Karpas-422 (cell line): ENCODE measurements at places on chromosomes 5 and 9.
A peak's percentile ranks its signal among the peaks of the same experiment; 100 is the strongest.

GRCh38 chr9:131092030-131092429 lies 4.3 kb upstream of the AIF1L start:
- DNase-seq, result no peak

GRCh38 chr5:41404757-41405156 lies 105.6 kb downstream of the PLCXD3 start:
- no peak for DNase-seq

DNA sequence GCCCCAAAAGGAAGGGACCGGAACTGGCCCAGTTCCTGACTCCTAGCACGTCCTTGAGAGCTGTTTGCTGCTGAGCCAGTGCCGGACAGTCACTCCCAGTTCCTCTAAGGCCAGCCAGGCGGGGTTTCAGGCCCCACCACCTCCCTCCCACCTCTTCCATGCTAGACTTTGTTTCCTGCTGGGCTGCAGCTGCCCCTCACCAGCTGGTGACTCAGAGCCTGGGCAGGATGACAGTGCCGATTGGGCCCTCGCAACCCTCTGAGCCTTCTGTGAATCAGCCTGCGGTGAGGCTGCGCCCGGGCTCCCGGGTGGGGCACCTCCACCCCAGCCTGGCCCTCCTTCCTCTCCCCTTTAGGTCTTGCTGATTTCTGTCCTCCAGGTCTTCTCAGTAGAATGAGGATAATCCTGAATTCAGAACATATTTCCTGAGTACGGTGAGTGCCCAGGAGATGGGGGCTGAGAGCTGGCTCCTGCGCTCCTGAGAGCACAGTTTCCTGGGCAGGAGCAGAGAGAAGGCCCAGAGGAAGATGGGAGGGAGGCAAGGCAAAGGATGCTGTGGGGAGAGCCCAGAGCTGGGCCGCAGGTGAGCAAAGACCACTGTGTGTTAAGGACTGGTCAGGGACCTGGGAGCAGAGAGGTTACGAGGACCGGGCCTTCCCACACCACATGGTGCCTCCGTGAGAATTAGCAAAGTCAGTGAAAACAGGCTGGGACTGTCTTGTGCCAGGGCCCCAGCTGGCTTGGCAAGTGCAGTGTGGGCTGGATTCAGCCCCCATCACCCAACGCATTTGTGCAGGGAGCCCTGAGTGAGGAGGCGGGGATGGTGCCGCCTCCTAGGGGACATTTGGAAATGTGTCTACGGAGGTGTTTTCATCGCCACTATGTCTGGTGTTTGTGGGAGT lies 32.9 kb upstream of the STXBP1 start:
- DNase-seq, result no peak

DNA sequence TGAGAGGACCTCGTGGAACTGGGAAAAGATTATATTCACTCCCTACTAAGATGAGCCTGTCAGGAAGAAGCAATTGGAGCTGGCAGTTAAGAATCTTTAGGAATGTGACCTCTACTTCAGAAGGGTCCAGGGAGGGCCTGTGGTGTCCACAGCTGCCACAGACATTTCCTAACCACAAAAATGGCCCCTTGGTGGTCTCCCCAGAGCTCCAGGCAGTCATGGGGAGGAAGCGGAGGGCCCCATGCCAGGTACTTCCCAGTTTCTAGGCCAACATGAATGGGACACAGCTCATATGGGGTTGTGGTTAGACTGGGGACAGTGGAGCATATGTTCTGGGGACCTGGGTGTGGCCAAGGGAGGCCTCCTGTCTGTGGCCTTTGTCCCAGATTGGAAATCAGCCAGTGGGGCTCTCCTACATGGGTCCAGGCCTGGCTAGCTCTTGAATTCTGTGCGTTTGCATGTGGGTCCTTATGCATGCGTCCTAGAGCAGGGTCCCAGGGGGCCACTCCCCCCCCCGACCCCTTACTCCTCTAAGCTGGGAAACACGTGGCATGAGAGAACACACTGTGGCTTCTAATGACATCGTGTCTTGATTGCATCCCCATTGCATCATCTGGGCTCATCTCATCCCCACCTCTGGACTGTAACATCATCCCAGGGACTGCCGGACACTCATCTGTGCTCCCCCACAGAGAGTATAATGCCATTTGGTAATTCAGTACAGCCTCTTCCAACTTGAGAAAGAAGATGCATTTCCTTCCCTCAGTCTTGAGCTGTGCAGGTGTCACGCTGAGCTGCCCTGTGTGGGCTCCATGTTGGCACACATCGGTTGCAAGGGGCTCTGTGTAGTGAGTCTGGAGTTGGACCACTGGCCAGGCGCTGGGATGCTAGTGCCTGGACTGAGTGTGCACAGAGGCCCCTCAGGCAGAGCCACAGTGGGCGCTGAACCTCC lies 31.3 kb downstream of the IRF1 start:
- no peak for DNase-seq

DNA sequence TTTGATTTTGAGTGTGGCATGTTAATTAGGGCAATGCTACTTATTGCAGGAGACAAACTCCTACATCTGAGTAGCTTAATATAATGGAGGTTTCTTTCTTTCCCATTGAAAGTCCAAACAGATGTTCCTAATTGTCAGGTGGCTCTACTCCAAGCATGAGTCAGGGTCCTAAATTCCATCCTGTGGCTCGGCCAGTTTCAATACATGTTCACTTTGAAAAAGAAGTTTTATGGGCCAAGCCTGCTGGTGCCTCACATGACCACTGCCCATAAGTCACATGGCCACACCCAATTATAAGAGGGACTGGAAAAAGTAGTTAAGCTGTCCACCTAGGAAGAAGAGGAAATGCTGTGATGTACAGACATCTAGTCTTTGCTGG lies 170.4 kb downstream of the ARRDC3 start:
- DNase-seq, result no peak

DNA sequence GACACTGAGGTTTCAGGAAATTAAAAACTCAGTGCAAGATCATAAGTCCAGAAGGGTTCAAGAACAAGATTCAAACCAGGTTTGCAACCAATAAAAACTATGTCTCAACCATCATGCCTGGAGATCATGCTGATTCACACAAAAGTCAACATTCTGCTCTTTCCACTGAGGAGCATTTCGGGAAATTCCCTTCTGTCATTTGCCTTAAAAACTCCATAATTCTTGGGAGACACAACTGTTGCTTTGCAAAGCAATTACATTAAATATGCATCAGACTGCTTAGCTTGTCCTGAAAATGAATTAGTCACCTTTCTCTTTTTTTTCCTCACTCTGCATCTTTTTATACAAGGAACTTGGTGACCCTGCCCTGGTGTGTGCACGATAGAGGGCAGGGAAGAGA lies 275.9 kb upstream of the ZNF462 start:
- DNase-seq, result no peak

- DNase-seq, result no peak
Measured at GRCh38 chr5:149643781-149644180, 62.5 kb downstream of the ARHGEF37 start.

- DNase-seq, result no peak
Measured at GRCh38 chr9:101674165-101674564, 64.3 kb downstream of the GRIN3A start.

GRCh38 chr5:80360914-80361444 lies 41.2 kb downstream of the SPZ1 start:
- DNase-seq, result no peak

- DNase-seq, result no peak
Measured at GRCh38 chr5:38008198-38008597, 168.4 kb upstream of the GDNF start.

DNA sequence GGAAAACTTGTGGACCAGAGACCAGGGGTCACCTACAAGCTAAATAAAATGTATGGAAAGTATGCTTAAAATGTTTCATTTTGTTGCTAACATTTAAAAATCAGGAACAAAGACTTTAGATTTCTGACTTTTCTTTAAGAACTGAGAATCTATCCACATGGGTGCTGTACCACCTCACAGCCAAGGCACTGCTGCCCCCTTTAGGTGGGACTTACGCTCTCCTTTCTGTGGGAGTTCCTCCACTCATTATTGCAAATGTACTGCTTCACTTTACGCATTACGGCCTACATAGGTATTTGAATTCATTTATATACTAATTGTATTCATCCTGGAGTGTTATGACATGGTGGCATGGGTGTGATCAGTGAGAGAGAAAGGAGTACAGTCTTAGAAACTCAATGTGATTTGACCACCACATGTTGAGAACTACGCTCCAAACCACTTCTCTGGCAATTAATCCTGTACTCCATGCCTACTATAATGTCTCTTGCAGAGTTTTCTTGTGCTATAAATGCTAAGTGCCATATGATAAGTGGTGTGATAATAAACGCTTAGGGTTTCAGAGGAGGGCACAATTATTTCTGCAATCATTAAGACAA lies 24.7 kb upstream of the CETN3 start:
- peak; percentile 89 for DNase-seq

DNA sequence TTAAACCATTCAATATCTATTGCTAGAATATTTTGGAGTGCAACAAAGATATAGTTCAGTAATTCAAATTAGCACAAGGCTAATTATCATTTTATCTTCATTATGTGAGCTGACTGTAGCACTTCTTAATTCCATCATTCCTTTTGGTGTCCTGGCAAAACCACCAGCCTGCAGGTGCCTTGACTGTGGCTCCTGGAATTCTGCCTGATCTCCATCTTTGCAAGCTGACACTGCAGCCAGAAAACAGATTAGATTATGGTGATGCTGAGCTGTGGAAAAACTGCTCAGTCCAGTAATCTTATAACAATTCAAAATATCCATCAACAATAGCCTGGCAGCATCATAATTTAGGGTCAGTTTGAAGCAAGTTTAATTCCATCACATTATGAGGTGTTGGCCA lies 919.5 kb downstream of the DTWD2 start:
- DNase-seq, result no peak

GRCh38 chr5:178382754-178383164 lies 150.2 kb upstream of the PHYKPL start:
- no peak for DNase-seq

GRCh38 chr9:29435368-29435767 lies 1862.1 kb upstream of the C9orf72 start:
- no peak for DNase-seq

DNA sequence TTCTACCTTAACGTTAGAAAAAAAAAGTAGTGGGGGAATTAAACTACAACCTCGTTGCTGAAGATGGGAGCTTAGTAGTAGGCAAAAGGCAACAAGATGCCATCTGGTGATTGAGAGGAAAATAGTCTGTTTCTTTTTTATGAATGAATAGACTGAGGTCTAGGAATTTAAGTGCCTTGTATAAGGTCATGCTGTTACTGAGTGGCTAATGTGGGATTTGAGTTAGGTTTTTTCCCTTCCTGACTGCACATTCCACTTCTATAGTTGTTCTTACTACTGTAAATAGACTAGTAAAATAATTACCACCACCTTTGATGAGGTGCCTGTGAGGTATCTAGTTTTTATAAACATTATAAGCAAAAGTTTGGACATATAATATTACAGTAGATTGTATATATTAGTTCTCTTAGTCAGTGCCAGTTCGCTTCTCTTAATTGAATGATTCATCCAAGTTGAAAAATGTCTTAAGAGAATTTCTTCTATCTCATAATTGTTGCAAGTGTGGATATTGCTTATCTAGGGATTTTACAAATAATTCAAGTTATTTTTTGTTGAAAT lies 19.1 kb downstream of the FSD1L start:
- no peak for DNase-seq

DNA sequence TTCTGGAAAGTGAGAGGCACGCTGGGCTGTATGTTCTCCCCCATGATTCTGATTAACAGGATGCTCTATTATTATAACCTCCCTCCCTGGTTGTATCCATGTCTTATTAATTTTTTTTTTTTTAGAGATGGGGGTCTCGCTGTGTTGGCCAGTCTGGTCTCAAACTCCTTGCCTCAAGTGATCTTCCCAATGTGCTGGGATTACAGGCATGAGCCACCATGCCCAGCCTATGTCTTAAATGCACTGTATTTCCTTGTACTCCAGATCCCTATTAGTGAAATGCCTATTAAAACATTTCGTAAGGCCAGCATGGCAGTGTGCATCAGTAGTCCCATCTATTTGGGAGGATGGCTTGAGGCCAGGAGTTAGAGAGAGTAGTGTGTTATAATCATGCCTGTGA lies 7.0 kb downstream of the TIGD6 start:
- no peak for DNase-seq

GRCh38 chr9:90770182-90770738 lies 31.4 kb upstream of the SYK start:
- DNase-seq, result peak; percentile 57

DNA sequence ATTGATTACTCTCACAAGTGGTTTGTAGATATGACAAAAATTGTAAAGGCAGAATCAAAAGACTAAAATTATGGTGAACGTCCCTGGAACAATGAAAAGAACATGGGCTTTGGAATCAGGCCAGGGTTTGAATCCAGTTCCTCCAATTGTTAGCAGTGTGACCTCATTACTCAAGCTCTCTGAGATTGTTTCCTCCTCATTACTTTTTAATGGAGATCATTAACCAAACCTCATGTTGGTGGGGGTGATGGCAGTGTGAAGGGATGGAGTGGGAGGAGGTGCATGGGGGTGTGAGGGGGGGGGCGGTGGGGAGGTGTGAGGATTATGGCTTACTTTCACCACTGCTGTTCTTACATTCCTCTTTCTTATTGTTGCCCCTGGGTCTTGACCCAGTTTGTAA lies 44.1 kb upstream of the FOXE1 start:
- DNase-seq, result no peak

GRCh38 chr9:89670114-89670513 lies 65.3 kb downstream of the GADD45G start:
- no peak for DNase-seq

- no peak for DNase-seq
Measured at GRCh38 chr5:54177058-54177457, 133.3 kb downstream of the ARL15 start.

DNA sequence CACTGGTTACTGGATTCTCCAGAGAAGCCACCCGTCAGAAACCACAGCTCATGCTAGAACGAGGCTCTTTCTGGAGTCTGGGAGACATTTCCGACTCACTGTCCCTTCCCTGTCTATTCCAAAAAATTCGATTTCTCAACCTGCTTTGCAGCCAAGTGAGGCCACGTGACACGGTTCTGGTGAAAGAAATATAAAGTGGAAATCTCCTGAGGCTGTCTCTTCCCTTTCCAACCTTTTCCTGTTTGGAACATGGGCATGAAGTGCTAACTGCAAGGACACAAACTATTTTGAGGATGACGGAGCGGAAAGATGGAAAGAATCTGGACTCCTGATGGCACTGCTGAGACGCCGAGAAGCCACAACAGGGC lies 6.1 kb upstream of the PTGS1 start:
- no peak for DNase-seq

GRCh38 chr9:73437758-73438157 lies 286.1 kb downstream of the ANXA1 start:
- no peak for DNase-seq

GRCh38 chr9:27086818-27087680 lies 22.0 kb upstream of the TEK start:
- no peak for DNase-seq

GRCh38 chr5:149633476-149634350 lies 52.4 kb downstream of the ARHGEF37 start:
- DNase-seq, result no peak

DNA sequence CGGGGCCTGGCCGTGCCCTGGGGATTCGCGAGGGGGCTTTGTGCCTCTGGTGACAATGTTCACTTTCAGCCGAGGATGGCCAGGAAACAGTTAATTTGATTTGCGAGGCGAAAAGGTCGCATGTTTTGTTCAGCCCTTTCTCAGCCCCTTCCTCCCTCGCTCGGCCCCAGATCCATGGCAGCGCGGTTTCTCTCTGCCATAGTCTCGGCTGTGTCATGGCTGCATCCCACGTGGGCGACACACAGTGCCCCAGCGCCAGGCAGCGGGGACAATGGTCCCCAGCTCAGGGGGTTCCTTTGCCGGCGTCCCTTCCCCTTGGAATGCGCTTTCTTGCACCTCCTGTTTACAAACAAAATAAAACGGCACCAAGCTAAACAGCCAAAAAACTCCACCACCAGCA lies 370.3 kb upstream of the IRX2 start:
- DNase-seq, result no peak

GRCh38 chr9:18275313-18275990 lies 198.5 kb upstream of the ADAMTSL1 start:
- DNase-seq, result no peak
